ENCODE measurements at places on chromosomes 5 and 9. TPM values are rescaled to one million over a fixed set of nuclear protein-coding genes. Genes with fewer than 3 reads are reported as not detected.

DNA sequence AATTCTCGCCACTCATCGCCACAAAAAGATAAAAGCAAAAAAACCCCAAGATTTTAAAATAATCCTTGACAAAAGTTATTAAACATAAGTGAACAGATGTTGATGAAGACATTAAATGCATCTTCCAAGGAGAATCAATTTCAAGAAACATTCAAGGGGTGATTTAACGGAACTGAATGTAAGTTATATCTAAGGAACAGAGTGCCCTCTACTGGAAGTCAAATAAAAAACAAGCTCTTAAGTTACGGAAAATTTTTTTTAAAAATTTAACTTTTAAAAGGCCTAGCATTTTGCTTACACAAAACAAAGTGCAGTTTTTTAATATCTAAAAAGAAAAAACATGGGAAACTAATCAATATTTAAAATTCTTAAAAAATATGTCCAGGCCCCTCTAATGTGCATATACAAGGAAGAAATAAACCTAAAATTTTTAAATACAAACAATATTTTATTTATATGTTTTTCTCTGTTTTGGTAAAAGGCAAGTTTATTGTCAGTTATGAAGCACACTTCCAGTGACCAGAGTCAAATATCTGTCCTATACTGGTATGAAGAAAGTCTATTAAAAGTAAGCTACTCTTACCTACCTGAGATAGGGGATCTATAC, 28.0 kb downstream of the TEX10 start:
- DNase-seq: no peak

GRCh38 chr9:135130207-135130976, 42.9 kb downstream of the OLFM1 start:
- DNase-seq: no peak

- no peak for DNase-seq
These were observed 205.1 kb downstream of the NTRK2 start for GRCh38 chr9:84874596-84874995.

DNA sequence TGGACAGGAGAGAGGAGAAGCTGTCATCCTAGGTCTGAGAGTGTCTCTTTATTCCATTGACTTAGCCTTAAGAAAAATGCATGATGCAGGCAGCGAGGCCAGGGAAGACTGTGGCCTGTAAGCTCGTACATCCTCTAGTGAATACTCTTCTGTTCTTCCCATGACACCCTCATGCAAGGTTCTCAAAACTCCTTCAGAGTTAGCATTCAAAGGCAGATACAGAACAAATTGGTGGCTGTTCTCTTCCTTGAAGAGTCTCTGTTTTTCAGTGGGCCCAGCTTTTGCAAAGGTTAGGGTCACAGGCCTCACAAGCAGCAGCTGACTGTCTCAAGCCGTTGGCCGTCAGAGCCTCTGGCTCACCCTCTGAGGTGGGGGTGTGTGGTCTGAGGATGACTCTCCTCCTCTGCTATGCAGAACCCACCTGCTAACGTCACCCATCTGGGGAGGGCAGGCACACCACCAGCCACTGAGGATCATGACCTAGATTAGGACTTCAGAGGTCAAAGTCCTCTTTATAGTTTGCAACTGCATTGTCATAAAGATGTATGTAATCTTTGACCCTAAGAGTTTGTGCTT, 15.1 kb downstream of the ADCY2 start:
- no peak for DNase-seq

The PCDH12 gene
- 1.9 TPM for total RNA-seq

GRCh38 chr9:89886281-89886700, 281.5 kb downstream of the GADD45G start:
- DNase-seq: no peak

GRCh38 chr9:106693558-106693957, 169.4 kb upstream of the ZNF462 start:
- DNase-seq: no peak
